ENCODE measurements at places on chromosomes 2 and 18. TPM values are rescaled to one million over a fixed set of nuclear protein-coding genes. Genes with fewer than 3 reads are reported as not detected.

GRCh38 chr18:79581406-79581805 lies 98.2 kb upstream of the CTDP1 start:
- DNase-seq: no peak

- DNase-seq: peak; percentile 53
Observed at GRCh38 chr2:183037553-183038340, 510 bp downstream of the NCKAP1 start.

GRCh38 chr2:36710858-36711515 lies 14.5 kb downstream of the VIT start:
- DNase-seq: no peak

SCYGR1 gene
- polyA plus RNA-seq: not detected

DNA sequence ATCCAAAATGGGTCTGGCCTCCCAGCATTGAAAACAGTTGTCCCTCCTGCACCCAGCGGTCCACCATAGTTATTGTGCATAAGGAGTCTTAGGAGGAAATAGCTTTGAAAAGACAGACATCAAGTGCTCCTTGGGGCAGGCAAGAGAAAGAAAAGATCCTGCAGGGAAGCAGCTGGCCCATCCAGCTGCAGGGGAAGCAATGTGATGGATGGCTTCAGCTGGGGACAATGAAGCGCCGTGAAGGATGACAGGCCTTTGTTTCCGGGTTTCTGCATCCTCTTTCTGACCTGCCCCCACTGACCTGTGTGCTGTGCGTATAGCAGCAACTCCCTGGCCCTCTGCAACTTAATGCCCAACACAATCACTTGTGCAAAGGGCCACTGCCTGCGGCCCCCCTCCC lies 142.9 kb upstream of the NCKAP5 start:
- DNase-seq: no peak

DNA sequence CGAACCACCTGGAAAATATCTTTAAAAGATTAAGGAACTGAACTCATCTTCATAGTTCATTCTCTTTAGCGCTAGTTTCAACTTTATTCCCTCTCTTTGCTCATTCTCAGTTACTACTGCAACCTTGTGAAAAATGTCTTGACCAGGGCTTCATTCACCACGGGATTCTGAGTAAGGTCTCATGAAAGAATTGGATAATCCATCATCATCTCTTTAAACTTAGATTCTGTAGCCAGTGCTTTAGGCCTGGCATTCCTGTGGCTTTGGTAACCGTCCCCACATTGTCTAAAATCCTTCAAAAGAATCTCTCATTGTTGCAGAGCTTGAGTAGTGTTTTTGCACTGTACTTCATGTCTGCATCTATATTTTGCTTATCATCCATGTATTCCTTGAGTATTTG lies 229.5 kb downstream of the ETAA1 start:
- no peak for DNase-seq

KCNG3 gene
- polyA plus RNA-seq: 0.06 TPM

DNA sequence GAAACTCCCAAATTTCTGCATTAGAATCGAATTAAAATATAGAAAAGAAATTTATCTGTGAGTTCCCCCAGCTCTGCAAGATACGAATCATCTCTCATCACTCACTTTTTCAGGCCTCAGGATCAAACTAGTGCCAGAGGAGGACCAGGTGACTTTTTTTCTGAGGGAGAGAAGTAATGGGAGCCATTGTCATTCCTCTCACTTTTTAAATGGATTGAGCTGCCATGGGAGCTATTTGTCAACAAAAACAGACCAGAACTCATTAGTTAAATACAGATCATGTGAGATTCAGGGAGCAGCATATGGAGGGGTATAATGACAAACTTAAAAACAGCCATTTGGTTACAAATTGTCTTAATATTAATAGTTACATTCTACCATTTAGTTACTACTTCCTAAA lies 594.4 kb downstream of the DPP10 start:
- DNase-seq: no peak

DNA sequence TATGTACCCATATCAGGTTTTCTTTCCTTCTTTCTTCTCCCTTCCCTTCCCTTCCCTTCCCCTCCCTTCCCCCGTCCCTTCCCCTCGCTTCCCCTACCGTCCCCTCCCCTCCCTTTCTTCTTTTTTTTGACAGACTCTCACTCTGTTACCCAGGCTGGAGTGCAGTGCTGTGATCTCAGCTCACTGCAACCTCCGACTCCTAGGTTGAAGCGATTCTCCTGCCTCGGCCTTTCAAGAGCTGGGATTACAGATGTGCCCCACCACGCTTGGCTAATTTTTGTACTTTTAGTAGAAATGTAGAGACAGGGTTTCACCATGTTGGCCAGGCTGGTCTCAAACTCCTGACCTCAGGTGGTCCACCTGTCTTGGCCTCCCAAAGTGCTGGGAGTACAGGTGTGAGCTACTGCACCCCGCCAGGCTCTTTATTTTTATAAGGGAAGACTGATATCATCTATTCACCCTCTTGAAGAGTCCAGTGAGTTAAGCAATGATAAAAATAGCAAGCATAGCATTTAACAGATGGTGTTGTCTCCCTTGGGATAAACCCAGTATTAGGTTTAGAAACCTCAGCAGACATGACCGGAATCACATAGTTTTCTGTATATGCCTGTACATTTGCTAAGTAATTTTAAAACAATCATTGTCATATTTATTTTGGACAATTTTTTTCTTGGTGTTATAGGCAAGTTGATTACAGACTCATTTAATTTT lies 888.4 kb downstream of the TRIB2 start:
- no peak for DNase-seq

- no peak for DNase-seq
Observed at GRCh38 chr2:82781176-82781915, 1677.7 kb downstream of the SUCLG1 start.

GRCh38 chr2:128630974-128631697 lies 312.5 kb upstream of the HS6ST1 start:
- no peak for DNase-seq

DNA sequence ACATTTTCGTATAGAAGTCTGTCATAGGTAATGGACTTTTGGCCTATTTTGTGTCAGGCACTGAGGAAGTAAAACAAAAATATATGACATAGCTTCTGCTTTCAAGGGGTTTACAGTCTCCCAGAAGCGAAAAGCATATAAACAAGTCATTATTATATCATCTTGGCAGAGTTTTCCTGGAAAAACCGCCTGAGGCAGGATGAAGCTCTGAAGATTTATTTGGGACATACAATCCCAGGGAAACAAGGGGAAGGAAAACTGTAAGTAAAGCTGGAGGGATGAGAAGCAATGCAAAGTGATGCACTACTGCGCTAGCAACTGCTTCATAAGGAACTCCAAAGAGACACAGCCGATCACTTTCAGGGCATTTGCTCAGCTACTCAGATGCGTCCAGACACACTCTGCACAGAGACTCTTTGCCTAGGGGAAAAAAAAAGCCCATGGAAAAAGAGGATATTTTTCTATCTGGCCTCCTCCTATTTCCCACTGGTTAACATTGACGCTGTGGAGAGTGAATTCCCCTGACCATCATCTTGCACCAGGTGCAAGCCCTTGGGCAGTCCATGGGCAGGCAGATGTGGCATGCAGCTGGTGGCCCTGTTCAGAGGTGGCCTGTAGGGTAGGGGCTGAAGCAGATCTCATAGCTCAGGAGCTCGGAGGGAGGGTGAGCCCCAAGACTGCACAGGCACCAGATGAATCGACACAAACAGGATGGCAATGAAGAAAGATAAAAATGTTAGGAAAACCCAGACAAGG lies 158.1 kb downstream of the METTL4 start:
- peak; percentile 46 for DNase-seq

GRCh38 chr18:47981320-47981719 lies 50.9 kb upstream of the SMAD2 start:
- no peak for DNase-seq

G6PC2 gene
- polyA plus RNA-seq: not detected

- no peak for DNase-seq
Observed at GRCh38 chr18:31382107-31382506, 5.5 kb downstream of the DSG4 start.

- no peak for DNase-seq
Observed at GRCh38 chr2:29000481-29000880, 19.4 kb downstream of the TOGARAM2 start.

SERPINB4 gene
- not detected for polyA plus RNA-seq

GRCh38 chr18:62904396-62905285 lies 189.3 kb downstream of the PHLPP1 start:
- no peak for DNase-seq

SLC35G4 gene
- not detected for polyA plus RNA-seq

DNA sequence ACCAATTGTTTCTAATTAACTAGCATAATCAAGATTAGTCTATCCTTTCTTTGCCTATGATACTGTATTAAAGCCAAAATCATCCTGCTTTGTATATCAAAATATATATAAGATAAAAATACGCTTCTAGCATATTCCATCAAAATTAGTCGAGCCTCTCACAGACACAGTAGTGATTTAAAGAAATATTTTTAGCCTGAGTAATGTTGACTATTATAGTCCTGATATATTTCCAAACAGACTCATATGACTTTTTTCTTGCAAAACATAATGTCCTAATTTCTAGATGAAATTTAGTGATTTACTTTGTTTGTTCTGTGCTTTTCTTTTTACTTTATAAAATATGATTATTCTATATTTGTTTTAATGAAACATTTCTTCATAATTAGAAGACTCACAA lies 30.9 kb downstream of the FAP start:
- DNase-seq: no peak

DNA sequence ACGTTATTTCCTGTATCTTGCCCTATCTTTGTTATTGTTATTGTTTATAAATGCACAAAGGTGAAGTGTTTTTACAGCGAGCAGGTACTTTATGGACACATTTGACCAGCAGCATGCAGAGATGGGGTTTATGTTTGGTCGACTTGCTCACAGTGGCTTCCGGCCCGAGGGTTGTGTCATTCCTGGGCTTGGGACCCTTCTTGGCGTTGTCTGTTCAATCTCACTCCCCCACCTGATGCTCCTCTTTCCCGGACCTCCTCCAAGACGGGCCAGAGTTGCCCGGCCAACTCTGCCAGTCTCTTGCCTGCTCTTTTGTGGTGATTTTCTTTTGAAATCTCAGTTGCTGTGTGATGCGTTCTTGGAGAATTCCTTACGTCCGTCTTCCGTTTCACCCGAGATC lies 153.9 kb downstream of the TWIST2 start:
- DNase-seq: no peak

DNA sequence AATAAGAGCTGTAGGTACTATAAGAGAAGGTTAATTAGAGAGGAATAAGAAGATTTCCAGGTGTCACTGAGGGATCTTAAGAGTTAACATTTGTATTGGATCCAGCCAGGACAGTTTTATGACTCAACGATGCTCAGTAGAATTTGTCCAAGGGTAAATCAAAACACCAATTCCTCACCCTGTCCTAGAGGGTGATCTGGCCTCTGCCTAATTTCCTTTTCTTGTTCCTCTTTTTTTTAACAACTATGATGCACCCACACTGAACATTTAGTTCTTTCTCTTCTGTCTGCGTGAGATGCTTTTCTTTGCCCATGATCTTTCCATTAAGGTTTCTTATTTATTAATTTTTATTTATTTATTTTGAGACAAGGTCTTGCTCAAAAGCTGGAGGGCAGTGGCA lies 92.0 kb downstream of the PMS1 start:
- DNase-seq: no peak

HOXD12 gene
- polyA plus RNA-seq: not detected

NEB gene
- 697 TPM for polyA plus RNA-seq

GRCh38 chr2:29810956-29811355 lies 110.4 kb downstream of the ALK start:
- no peak for DNase-seq

GRCh38 chr2:219205981-219206327 lies 628 bp upstream of the ZFAND2B start:
- DNase-seq: no peak

GAREM2 gene
- 5.3 TPM for polyA plus RNA-seq

- DNase-seq: no peak
Observed at GRCh38 chr2:201182650-201183364, at the start of gene CASP10. TSS of gene CASP10 (plus strand) at chr2:201183141. CDS start at chr2:201185778, 2,637 bp downstream.

DNA sequence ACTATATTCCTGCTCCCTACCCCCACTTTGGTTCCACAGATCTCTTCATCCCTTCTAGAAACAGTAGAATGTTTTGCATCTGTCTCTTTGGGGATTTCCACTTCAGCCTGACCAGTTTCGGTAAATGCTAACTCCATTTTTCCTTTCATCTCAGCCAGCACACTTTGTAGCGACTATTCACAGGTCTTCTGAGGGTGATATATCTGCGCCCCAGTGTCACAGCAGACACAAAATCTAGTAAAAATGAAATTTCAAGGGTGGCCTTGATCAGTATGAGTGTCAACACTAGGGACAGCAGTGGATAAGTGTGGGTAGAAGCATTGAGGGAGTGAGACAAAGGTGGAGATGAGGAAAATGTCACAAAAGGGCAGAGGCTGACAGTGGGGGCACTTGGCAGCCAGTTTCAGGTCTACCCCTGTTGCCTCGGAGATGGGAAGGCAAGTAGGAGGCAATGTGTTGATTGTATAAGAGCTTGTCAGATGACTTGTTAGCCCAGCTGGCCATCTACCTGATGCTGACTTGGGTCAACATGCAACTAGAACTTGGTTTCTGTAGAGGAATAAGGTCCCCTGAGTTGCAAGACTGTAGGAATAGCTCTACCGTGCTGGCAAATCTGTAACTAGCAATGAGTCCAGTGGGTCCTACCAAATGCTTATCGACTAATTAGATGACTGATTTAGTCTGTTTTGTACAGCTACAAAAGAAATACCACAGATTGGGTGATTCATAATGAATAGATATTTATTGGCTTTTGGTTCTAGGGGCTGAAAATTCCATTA lies 60.7 kb downstream of the CXCR4 start:
- no peak for DNase-seq

- DNase-seq: no peak
Observed at GRCh38 chr18:30457156-30457555, 585.4 kb downstream of the DSC3 start.

CDH20 gene
- polyA plus RNA-seq: not detected

SLC66A2 gene
- polyA plus RNA-seq: 17.4 TPM

DNA sequence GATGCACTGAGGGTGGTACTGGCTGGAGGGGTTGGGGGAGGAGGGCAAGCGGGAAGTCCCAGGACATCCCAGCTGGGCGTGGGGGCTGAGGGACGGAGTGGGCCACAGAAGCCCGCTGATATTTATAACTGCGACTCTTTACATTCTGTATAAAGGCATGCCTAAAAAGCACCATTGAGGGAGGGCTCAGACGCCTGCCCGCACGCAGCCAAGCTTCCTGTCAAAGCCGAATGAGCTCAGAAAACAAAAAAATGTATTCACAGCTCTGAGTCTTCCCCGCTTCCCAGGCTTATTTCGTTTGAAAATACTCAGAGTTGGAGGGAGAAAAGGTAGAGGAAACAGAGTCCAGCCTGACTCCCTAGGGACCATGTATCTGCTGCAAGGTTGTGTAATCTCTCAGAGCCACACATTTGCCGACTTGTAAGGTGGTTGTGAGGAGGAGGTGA lies 170.1 kb upstream of the HAAO start:
- peak; percentile 63 for DNase-seq

- DNase-seq: no peak
Observed at GRCh38 chr2:227829337-227829736, 15.7 kb downstream of the CCL20 start.

- no peak for DNase-seq
Observed at GRCh38 chr18:46958209-46958608, 40.8 kb downstream of the KATNAL2 start.

CNRIP1 gene
- polyA plus RNA-seq: 21.5 TPM
